Stimulated activated CD4-positive, alpha-beta T cell treated with anti-CD3 and anti-CD28 coated beads, Interleukin-1b, Interleukin-23, amount 100 ng/mL, for 24 hours (primary cell): ENCODE measurements at places on chromosomes 5 and 9.

DNA sequence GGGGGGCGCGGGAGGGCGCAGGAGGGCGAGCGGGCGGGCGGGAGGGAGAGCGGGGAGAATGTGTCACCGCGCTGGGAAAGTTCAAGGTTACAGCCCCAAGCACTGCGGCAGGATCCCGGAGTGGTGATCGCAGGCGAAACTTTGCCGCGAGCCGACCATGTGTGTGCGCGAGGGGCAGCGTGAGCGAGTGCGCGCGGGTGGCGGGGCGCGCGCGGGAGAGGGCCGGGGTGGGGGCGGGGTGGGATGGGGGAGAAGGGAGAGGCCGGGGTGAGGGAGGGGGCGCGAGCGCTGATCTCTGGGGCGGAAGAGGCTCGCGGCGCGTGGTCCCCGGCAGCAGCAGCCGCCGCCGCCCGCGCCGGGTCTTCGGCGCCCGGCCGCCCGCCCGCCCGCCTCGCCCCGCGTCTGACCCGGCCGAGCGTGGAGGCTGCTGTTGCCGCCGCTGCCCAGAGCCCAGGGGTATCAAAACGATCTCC is at the start of gene NFIB:
Gene NFIB (minus strand): TSS at position 191 of the 473 bp plus-strand sequence. CDS start 630 bp downstream, outside the sequence.
- DNase-seq, result no peak

DNA sequence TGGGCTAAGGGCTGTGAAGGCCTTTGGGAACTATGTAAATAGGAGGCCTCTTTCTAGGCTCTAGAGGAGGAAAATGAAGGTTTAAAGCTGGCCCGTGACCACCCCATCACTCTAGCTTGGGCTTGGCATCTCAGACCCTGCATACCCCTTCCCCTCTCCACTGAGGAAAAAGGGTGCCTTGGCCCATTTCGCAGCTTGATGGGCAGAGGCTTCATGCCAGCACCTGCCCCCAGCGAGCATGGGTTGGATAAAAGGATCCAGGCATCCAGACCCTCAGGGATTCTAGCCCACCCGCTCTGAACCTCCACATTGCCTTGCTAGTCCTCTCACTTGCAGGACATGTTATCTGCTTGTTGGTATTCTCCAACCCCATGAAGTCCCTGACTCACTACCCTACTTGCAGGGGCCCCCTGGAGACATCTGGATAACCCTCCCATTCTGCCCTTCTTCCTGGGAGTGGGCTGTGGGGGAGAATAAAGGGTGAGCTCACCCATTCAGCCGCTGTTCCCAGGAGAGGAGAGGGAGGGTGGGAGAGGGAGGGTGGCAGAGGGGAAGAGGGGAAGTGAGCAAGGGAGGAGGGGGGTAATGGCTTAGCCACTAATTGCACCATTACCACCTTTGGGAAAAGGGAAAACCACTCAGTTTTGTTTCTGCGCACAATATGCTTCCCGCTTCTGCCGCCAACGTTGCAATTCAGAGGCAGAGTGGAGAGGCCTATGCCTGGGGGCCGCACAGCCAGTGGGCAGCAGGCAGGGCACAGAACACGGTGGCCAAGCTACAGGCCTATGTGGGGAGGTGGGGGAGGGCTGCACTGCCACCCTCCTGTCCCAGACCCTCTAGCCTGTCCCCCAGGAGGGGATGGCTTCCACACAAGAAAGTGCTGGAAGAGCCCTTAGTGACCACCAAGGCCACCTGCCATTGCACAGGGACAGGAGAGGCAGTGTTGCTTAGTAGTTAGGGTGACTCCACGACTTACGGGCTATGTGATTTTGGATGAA is 2.1 kb upstream of the CAMK2A start:
- no peak for DNase-seq

DNA sequence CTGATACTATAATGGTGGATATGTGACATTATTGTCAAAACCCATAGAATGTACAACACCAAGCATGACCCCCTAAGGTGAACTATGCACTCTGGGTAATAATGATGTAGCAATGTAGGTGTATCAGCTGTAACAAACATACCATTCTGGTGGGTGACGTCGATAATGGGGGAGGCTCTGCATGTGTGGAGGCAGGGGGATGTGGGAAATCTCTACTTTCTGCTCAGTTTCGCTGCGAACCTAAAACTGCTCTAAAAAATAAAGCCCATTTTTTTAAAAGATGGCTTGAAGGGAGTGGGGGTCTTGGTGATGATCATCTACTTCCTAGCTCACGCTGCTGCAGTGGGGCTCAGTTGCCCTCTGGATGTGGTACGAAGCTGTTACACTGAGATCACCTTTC is 51.1 kb downstream of the RASGEF1C start:
- no peak for DNase-seq

GRCh38 chr9:15222313-15222712 is 84.7 kb downstream of the TTC39B start:
- DNase-seq, result no peak

DNA sequence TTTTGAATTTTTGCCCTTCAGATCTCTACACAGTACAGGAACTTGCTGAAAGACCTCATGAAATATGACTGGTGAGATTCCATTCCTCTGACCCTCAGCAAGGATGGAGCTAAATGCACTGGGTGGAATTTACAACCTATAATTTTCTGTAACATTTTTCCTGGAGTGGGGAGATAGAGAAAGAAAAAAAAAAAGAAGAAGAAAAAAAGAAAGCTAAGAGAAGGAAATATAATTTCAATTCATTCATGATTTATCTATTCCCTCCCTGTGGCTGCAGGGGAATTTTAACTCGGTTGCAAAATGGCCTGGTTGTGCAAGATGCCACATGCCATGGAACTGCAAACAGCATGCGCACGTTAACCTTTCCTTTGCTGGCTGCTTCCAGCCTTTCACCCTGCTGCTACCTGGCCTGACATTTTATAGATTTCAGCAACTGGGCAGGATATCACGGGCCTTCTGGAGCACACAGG is 155.4 kb downstream of the FSTL4 start:
- DNase-seq, result no peak

DNA sequence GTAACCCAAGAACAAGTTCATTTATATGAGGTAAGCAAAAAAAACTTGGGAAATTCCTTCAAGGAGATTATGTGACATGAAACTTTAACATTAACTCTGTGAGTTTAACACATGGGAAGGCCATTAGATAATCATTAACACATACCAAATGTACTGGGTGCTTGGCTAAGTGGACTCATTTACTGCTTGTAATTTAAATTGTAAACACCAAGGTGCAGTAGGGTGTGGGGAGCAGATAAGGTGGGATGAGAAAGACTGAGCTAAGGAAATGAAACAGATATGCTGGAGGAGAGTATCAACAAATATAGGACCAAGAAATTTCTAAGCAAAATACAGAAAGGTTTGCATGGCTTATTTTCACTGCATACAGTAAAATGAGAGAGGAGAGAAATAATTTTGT is 2384.8 kb upstream of the ACO1 start:
- DNase-seq, result no peak

DNA sequence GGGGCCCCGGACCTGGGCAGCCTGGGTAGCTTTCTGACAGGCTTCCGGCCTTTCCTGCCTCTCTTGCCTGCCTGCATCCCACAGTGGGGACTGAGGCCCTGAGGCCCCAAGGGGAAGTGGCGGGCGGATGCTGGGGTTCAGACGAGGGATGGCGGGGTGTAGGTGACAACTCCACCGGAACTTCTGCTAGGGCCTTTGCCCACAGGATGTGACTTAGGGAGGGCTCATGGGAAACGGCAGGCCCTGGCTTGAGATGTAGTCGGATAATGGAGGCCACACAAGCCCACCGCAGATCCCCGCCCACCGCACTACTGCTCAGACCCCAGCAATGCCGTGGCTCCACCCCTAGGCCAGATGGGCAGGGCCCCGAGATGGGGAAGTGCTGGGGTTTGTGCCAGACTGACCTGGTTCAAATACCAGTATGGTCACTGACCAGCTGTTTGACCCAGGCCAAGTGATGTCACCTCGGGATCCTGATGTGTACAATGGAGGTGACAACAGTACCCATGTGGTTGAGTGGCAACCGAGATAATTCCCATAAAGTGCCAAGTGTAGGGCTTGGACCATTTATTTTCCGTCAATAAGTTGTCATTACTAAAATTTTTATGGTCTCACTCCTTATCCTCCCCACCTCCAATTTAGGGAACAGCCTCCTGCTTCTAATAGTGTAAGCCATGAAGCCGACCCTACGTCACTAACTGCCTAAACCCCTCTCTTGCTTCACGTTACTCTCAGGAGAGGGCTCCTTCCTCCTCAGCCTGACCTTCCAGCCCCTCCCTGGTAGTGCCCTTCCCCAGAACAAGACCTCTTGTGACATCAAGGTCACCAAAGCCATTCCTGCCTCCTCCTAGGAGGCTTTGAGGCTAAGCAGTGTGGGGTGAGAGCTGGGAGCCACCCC is 2.5 kb upstream of the CDK9 start:
- no peak for DNase-seq

DNA sequence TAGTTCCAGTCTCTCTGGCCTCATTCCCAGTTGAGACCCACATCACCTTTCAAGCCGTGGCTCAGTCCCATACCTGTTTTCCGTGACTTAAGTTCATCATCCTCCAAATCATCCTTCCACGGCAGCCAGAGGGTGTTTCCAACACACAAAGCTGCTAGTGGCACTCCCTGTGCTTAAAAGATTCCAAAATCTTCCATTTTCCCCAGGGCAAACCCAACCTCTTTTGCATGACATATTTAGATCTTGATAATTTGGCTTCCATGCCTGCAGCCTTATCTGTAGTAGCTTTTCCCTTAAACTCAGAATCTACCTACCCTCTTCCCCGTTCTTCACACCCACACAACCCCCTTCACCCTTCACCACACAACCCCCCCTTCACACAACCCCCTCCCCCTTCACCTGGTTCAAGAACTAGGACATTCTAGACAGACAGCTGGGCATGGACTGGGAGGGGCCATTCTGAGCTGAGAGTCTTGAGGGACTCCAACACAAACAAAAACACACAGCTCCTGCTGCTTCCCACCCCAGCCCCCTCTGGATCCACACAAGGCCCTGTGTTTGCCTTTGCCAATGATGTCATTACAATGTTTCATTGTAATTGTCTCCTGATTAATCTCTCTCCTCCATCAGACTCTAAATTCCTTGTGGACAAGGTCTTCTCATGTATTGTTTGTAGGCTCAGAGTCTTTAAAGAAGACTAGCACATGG is 268.2 kb downstream of the SH3GL2 start:
- no peak for DNase-seq

GRCh38 chr9:71136696-71137095 is 15.3 kb upstream of the TRPM3 start:
- no peak for DNase-seq

DNA sequence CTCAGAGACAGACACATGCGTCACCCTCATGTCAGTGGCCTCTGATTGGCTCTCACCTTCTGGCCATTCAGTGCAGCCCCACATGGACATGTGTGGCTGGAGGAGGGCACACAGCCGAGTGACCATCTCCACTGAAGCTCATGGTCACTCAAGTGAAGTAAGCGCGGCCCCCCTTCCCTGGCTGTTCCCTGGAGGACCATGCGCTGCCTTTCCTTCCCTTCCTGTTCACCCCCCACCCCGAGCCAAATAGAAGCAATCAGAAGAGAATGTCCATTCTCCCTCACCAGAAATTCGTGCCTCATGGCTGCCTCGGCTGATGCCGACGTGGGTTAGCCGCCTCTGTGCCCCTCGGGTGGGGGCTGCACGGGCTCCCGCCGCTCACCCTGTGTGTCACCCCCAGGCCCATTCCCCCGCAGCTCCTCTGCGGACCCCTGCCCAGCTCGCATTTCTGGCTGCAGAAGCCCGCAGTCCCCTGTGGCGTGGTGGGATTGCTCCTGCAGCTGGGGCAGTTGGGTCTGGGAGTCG is 12.5 kb upstream of the COL5A1 start:
- DNase-seq, result no peak

GRCh38 chr5:103441523-103441922 is 121.1 kb downstream of the NUDT12 start:
- no peak for DNase-seq

GRCh38 chr5:37739817-37740261 is 100.0 kb downstream of the GDNF start:
- DNase-seq, result no peak

DNA sequence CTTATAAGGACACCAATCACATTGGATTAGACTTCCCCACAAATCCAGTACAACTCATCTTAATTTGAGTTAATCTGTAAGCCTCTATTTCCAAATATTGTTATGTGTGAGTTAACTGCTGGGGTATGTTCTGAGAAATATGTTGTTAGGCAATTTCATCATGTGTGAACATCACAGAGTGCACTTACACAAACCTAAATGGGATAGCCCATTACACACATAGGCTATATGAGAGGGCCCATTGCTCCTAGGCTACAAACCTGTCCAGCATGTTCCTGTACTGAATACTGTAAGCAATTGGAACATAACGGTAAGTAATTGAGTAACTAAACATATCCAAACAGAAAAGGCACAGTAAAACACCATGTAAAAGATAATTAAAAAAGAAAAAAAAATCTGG is 19.1 kb upstream of the ARSI start:
- DNase-seq, result no peak

DNA sequence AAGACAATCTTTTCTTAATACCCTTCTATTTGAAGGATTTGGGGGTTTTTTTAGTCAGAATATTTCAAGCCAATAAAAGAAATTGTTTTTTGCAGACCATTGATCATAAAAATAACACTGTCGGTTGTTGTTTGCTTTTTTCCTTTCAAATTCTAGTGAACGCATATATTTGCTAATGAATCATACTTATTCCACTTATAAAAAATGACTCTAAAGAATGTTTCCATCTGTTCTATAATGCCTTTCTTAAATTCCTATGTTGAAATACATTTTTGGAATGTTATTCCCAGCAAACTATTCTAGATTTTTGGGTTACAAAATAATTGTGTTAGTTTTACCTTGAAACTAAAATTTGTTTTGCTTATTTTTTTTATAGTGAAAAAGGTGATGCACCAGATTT is 32.2 kb downstream of the CWC27 start:
- no peak for DNase-seq

- no peak for DNase-seq
These were observed 875.4 kb upstream of the WWC1 start for GRCh38 chr5:167415779-167416746.

- no peak for DNase-seq
These were observed 39.2 kb downstream of the GRAMD2B start for GRCh38 chr5:126462239-126463014.

GRCh38 chr5:56574778-56575177 is 240.6 kb upstream of the MAP3K1 start:
- DNase-seq, result no peak

- no peak for DNase-seq
These were observed 35.5 kb upstream of the ANXA2R start for GRCh38 chr5:43075319-43076293.

- DNase-seq, result no peak
These were observed 559.0 kb upstream of the FTMT start for GRCh38 chr5:121292664-121293063.

DNA sequence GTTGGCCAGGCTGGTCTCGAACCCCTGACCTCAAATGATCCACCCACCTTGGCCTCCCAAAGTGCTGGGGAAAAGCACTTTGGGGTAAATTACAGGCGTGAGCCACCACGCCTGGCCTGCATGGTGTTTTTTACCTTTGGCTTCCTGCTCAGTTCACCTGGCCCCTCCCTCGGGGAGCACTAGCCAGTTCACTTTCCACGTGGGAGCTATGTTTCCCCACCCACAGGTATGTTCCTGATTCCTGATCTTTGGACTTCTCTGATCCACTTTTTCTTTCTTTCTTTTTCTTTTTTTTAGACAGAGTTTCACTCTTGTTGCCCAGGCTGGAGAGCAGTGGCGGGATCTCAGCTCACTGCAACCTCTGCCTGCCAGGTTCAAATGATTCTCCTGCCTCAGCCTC is 15.8 kb downstream of the DAB2IP start:
- DNase-seq, result no peak
